ENCODE measurements at places on chromosomes 5 and 9.

GRCh38 chr5:142074006-142074405 lies 34.6 kb upstream of the NDFIP1 start:
- no peak for DNase-seq

DNA sequence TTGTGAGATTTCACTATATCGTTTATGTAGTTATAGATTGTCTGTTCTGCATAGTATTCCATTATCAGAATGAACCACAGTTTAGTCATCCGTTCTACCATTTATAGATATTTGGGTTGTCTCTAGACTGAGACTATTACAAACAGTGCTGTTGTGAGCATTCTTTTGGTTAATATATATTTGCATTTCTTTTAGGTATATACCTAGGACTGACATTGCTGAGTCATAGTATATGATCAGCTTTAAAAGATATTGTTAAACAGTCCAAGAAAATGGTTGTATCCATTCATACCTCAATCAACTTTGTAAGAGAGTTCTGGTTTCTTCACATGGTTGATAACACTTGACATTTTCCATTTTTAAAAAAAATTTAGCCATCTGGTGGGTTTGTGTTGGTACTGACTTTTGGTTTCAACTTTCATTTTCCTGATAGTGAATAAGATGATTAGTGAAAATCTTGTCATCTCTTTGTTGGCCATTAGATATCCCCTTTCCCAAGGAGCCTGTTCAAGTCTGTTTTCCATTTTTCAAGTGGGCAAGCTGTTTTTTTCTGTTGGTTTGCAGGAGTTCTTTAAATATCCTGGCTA lies 22.9 kb upstream of the ADAM19 start:
- no peak for DNase-seq

- no peak for DNase-seq
Measured at GRCh38 chr5:115932991-115933390, 29.3 kb upstream of the LVRN start.

DNA sequence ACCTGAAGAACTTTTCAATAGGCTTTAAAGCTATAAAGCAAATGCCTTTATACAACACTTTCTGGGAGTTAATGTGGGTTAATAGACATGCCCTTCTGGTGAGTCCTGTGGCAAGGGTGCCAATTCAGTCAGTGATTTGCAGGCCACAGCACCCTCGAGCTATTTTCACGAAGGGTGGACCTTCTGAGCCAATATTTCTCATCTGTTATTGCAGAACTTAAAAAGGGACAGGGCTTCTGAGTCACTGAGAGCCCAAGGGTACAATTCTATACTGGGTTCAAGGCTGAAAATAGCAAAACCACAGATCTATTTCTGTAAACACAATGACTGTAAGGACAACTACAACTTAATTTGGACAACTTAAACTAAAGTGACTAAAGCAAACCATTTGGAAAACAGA lies 92.8 kb downstream of the GABRG2 start:
- no peak for DNase-seq

- DNase-seq = no peak
Measured at GRCh38 chr5:10583663-10584572, 20.0 kb downstream of the ANKRD33B start.

DNA sequence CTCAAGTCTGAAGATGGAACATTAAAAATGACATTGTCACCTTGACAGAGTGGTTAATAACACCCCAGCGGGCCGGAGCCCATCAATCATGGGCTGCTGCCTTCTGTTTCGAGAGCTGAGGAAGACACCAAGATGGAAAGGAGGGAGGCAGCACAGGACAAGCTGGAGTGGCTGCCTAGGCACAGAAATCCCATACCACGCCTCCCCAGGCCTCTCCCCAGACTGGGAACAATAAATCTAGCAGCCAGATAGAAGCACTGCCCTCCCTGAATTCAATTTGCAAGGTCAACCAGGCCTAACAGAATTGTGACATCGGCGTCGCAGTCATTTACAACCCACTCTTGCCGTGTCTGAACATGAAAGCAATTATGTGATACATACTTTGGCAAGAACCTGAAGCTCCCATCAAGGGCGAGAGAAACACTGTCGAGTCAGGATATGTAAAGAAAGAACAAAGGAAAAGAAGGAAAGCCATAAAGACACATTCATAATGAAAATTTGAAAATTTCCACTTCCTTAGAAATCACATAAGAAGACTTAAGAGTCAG lies 35.4 kb upstream of the ZNF354A start:
- DNase-seq = no peak

DNA sequence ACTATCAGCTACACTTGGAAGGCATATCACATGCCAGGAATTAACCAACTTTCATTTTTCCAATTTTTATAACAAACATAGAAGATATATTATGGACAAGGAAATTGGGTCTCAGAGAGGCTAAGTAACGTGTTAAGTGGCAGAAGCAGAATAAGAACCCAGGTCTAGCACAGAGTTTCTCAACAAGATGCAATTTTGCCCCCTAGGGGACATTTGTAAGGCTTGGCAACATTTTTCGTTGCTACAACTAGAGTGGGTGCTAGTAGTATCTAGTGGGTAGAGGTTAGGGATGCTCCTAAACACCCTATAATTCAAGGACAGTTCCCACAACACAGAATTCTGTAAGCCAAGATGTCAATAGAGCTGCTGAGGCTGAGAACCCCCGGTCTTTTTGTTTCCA lies 180.6 kb downstream of the SNCAIP start:
- no peak for DNase-seq

DNA sequence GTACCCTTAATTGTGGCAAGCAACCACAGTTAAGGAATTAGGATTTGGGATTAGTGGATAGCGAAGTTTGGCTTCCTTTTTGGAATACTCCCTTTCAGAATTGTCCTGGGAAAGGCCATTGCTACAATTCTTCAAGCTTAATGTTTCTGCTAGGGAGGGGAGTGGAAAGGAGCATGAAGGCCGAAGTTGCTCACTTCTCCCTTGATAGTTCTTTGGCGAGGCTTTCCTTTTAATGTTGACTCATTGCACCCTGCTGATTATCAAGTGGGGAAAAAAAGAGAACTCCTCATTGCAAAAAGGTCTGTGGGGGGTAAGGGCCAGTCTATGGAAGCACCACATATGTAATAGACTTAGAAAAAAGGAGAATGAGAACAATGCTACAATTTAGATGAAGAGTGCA lies 30.7 kb downstream of the GRIN3A start:
- DNase-seq = no peak

DNA sequence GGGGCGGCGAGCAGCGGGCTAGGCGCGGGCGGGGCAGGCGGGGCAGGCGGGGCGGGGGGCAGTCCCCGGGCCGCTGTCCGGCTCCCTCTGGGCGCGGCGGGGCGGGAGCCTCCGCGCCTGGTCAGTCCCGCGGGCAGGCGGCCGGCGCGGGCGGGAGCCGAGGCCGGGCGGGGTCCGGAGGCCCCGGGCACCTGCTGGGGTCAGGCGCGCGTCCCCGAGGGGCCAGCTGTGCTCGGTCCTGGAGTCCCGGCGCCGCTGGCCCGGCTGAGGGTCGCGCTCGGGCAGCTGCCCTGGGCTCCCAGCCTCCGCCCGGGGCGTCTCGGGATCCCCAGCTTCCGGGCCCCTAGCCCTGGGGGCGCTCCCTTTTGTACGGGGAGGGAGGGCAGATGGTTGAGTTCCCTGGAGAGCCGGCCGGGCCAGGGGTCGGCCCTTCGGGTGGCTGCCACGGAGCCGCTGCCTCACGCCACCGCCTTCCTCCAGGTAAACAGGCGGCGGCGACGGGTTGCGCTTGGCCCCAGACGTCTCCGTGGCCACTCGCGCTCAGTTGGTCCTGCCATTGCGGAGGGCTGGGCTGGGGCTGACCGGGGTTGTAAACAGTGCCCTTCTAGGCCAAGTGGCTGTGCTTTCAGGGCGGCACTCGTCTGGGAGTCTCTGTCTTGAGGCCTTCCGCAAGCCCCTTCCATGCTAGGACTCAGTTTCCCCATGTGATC lies 473 bp downstream of the ZBTB34 start:
- no peak for DNase-seq

GRCh38 chr5:163134061-163134460 lies 303.3 kb upstream of the CCNG1 start:
- DNase-seq = no peak

DNA sequence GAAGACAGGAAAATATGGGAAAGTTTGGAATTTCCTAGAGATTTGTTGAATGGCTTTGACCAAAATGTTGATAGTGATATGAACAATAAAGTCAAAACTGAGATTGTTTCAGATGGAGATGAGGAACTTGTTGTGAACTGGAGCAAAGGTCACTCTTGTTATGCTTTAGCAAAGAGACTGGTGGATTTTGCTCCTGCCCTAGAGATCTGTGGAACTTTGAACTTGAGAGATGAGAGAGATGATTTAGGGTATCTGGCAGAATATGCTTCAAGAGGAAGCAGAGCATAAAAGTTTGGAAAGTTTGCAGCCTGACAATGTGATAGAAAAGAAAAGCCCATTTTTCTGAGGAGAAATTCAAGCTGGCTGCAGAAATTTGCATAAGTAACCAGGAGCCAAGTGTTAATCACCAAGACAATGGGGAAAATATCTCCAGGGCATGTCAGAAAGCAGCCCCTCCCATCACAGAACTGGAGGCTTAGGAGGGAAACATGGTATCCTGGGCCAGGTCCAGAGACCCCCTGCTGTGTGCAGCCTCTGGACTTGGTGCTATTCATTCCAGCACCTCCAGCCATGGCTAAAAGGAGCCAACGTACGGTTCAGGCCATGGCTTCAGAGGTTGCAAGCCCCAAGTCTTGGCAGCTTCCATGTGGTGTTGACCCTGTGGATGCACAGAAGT lies 114.3 kb upstream of the STARD4 start:
- no peak for DNase-seq

DNA sequence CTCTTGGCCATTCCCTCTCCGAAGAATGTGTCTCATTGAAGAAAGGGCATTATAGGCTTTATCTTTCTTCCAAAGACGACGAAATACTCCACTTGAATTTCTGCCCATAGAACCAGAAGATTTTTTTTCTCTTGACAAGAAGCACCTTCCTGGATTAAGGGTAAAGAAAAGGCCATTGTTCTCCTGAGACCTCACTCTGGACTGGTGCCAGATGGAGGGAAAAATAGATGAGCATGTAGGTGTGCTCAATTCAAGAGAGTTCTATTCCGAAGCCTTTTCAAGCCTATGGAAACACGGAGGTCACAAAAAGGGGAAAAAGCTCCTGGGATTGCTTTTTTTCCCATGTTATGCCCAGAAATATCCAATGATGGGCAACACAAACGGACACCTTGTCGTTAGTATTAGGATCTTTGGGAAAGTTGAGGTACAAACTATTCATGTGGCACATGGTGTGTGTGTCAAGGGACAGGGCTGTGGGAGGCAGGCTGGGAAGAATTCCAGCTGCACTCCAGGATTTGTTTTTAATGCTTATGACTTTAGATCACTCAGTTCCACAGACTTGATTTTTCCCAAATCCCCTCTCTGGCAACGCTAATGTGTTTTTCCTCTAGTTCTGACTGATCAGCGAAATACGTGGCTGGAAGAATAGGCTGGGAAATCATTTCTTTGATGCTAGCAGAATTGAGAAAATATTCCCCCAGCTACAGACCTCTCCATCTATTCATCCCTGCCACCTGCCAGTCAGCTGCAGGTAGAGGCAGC lies 89.9 kb downstream of the SIL1 start:
- DNase-seq = no peak

- DNase-seq = no peak
Measured at GRCh38 chr5:116654925-116655324, 80.3 kb upstream of the SEMA6A start.

DNA sequence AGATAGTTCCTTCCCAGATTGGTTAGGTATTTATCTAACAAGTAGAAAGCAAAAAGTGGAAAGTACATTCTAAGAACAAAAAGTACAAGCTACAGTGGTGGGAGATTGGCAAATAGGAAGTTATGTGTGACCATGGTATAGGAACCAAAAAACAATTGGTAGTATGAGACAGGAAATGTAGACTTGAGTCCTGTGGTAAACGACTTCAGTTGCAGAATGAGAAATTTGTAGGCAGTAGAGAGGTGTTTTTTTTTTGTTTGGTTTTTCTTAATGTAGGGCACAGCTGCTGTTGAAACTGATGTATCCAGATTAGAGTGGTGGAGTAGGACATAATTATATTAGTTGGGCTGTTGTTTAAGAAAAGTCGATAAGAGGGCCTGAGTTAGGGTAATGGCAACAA lies 72.0 kb downstream of the CCNH start:
- no peak for DNase-seq

DNA sequence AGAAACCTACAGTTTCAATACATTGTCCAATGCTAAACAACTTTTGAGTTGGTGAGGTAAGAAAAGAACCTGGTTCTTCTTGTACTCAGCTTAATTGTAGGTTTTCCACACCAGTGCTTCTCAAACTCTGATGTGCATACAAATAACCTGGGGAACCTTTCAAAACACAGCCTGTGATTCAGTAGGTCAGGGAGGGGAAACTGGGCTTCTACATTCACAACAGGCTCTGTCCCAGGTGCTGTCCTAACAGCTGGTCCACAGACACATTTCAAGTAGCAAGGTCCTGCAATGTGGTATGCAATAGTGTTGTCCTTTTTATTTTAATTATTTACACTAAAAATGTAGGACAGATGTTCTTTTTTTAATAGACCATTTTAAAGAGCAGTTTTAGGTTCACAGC lies 47.4 kb upstream of the SNCAIP start:
- no peak for DNase-seq

DNA sequence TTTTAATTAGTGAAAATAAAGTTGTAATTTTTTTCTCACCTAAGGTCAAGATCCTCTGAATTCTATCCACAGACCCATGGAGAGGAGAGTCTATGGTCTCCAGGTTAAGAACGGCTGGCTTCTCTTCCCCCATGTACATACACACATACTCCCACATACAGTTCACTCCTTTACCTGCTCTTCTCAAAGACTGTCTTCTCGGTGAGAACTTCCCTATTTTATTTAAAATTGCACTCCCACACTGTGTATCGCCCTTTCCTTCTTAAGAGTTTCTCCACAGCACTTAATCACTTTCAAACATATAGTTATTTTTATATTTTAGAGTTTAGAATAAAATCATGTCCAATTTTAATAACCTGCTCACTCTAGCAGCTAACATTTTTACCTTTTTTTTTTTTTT lies 3.6 kb upstream of the JADE2 start:
- DNase-seq = no peak

GRCh38 chr5:95699337-95699736 lies 16.5 kb upstream of the SPATA9 start:
- DNase-seq = no peak

DNA sequence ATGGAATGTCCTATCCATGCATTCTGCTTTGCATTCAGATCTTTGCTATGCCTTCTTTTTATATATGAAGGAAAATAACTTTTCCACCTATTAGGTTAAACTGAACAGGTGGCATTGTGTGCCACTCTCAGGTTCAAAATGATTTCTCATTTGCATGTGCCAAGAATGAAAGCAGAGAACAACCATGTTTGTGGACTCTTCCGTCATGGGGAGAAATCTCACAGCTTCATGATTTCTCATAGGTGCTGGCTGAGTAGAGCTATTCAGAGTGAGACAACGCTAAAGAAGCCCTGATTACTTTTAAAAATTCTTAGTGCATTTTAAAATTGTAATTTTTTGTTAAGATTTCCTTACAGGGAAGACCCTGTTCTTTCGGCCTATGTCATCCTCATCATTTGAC lies 472.1 kb downstream of the RASEF start:
- DNase-seq = no peak

- no peak for DNase-seq
Measured at GRCh38 chr9:107720501-107720900, 230.9 kb upstream of the KLF4 start.

- no peak for DNase-seq
Measured at GRCh38 chr9:92720209-92720765, 44.3 kb downstream of the BICD2 start.

Measured in Panc1 (cell line).